ENCODE measurements at places on chromosomes 5 and 9. TPM values are rescaled to one million over a fixed set of nuclear protein-coding genes. Genes with fewer than 3 reads are reported as not detected.

DNA sequence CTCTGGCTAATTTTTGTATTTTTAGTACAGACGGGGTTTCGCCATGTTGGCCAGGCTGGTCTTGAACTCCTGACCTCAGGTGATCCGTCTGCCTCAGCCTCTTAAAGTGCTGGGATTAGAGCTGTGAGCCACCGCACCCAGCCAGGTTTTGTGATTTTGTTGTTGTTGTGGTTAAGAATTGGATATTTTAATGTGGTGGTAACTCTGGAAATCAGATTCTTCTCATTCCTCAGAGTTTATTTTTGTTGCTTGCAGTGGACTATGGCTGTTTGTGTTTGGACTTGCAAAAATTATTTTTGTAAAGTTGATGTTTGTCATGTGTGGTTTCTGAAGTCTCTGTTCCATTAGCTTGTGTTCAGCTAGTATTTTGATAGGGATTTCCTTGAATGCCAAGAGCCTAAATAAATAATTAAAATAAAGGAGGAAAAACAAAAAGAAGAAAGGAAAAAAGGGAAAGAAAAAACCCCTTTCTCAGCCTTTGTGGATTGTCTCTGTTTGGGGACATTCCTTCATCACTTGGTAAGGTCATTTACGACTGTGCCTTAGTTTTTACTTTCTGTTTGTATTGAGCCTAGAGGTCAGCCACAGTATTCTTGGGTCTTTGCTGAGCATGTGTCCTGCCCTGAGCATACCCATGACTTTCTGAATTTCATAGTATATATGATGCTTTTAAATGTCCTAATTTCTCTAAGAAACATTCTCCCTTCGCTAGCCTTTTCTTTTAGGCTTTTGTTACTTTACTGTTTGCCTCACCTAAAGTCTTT lies 37.3 kb downstream of the PBX3 start:
- peak; percentile 20 for DNase-seq

- no peak for DNase-seq
Observed at GRCh38 chr5:136166909-136167308, 26.1 kb downstream of the SMIM32 start.

C7 gene
- total RNA-seq, result not detected

DNA sequence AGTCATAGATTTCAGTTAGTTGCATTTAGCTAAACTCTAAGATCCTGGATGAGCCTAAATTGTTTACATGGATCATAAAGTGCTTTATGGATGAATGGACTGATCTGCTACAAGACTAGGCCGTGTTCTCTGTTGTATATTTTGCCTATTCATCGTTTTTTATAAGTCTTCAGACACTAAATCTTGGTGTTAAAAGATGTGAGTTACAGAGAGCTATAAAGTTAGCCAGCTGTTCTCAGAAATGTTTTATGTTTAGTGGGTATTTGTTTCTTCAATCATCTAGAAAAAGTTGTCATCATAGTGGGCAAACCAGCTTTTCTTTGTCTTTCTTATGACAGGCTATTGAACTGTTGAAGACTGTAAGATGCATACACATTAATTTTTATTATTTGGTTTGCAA lies 585.8 kb upstream of the SEMA6A start:
- DNase-seq, result no peak

- DNase-seq, result no peak
Observed at GRCh38 chr5:6673963-6674362, 39.3 kb upstream of the TENT4A start.

FAM221B gene
- total RNA-seq, result not detected

TAF11L10 gene
- total RNA-seq, result not detected

CER1 gene
- not detected for total RNA-seq

- no peak for DNase-seq
Observed at GRCh38 chr9:78280982-78281668, 15.8 kb upstream of the PSAT1 start.

- DNase-seq, result no peak
Observed at GRCh38 chr9:104765138-104765537, 1.2 kb downstream of the NIPSNAP3B start.

DNA sequence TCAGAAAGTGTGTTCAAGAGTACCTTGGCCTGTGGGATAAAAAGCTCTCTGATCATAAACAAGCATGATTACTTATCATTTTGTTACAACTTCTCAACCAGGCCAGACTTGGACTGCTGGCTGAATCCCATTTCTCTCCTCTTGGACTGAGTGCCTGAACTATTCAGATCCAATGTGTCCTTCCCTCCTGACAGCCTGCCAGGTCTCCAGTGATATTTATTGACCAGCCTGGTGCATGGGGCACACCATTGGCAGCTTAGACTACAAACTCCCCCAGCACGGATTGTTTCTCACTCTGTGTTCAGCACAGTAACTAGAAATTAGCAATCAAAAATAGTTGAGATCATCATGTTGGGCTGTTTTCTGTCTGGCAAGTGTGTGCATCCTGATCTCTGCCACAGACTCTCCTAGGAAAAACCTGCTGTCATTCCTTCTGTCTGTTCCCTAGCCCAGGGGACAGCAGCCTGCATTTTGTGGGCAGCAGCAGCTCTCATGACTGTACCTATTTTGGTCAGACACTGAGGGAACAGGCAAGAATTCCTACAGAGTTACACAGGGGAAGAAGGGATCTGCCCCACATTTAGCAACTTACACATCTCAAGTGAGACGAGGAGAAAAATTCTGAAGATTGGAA lies 348.1 kb downstream of the ADAMTS6 start:
- DNase-seq, result no peak

SOWAHA gene
- not detected for total RNA-seq

DNA sequence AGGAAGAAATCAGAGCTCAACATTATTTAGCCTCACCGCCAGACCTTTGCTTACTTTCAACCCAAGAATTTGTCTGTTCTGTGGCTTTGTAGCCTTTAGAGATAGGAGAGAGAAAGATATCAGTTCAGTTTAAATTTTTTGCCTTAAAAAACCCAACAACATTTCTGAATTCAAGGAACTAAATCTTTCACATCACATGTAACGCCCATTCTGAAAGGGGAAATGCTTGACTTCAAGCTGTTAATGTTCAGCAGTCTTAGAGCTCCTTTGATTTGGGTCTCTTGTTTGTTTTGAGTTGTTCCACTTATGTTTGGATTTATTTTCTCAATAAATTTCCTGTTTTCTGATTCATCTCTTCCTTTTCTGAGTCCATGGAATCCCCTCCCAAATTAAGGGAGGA lies 294.5 kb downstream of the ARHGAP26 start:
- DNase-seq, result no peak

DNA sequence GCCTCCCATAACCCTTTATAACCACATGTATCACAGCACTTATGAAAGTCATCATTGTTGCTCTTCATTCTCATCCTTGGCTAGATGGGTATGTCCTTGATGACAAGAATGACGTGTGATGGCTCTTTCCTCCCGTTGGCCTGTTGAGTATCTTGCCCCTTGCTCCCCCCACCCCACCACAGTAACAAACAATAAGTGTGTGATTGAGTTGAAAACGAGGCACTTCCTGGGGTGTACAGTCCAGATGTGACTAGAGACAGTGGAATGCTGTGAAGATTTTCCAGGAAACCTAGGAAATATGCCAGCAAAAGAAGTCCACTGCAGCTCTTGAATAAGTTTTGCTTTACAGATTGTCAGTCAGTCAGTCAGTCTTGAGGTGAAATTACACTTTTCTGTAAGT lies 262.5 kb downstream of the ELAVL2 start:
- DNase-seq, result peak; percentile 27

PLPP7 gene
- total RNA-seq, result not detected

DNA sequence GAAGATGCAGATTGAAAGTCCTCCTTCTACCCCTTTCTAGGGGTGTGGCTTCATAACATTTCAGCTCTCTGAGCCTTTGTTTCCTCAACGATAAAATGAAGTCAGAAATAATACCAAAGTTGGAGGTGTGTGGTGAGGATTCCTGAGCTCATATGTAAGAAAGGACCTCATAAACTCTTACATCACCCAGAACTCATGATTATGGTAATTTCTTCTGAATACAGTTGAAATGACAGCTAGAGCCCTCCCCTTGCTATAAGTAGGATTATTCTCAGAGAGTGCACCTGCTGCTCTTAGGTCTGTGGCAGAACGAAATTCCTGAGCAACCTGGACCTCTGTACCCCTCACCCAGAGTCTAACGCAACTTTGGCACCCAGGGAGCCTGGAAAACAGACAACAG lies 291.4 kb upstream of the KLF4 start:
- no peak for DNase-seq

DNA sequence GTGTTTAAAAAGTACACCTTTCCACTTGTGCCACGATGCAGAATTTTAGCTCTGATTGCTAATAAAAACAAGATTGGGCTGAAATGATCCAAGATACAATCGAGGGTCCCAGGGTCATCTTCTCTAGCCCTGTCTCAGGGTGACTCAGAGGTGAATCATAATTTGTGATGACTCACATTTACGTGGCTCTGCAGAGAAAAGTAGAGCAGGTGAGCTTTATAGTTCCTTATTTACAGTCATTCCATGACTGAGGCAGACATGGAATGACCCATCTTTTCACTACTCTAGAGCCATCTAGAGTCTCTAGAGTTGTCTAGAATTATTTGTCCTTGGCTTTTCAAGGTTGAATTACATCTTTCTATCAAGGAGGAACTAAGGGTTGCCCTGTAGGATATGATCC lies 155.2 kb downstream of the GAS1 start:
- peak; percentile 88 for DNase-seq

SCGB3A1 gene
- not detected for total RNA-seq

DNA sequence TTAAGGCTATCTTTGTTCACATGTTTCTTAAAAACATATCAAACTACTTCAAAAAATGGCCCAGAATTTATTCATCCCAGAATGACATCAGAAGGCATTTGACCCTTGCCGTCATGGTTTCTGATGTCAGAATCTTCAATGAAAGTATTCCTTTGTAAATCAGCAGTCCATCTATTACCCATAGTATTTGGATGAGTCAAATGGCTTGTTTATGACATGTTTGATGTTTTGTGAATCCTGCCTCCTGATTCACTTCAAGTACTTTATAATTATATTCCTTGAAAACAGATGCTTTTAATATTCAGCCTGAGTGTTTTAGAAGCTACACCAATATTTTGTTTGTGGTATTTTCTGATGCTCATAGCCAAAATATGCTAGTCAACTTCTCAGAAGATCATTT lies 200.8 kb upstream of the MEF2C start:
- DNase-seq, result peak; percentile 20

GRCh38 chr5:151202381-151203139 lies 21.3 kb downstream of the CCDC69 start:
- peak; percentile 88 for DNase-seq

DNA sequence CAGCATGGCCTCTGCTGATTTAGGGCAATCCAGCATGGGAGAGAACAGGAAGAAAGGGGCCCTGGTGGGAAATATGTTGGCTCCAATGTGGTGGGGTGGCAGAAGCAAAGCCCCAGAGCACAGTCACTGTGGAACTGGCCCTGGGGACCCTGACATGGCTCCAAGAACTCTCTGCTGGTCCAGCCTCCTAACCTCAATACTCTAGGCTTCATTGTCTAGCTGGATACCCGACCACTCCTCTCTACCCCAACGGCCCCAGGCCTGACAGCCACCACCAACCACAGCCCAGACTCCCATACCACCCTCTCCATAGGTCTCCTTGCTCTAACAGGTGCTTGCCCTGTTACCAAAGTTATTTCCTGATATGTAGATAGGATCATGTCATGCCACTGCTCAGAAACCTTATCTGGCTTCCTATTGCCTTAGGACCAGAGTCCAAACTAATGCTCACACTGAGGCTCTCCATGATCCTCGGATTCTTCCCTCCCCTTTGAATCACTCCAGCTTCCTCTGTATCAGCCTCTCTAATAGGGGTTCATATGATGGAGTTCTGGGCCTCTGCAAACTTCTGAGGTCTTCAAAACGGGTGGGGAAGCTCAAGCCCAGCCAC lies 12.9 kb downstream of the ACSL6 start:
- no peak for DNase-seq

FOXD4L6 gene
- total RNA-seq, result 1.0 TPM

DNA sequence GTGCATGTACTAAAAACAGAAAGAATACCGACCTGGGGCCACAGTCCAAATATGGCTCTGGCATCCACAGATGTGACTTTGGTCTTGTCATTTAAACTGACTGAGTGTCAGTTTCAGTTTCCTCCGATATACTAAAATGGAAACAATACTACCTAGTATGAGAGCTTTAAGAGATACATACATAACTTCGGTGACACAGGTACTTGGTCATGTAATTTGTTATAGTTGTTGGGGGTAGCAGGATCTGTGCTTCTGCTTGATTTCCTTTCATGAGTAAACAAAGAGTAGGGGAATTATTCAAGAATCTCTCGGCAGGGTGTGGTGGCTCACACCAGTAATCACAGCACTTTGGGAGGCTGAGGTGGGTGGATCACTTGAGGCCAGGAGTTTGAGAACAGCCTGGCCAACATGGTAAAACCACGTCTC lies 32.1 kb downstream of the MTMR12 start:
- DNase-seq, result no peak

DNA sequence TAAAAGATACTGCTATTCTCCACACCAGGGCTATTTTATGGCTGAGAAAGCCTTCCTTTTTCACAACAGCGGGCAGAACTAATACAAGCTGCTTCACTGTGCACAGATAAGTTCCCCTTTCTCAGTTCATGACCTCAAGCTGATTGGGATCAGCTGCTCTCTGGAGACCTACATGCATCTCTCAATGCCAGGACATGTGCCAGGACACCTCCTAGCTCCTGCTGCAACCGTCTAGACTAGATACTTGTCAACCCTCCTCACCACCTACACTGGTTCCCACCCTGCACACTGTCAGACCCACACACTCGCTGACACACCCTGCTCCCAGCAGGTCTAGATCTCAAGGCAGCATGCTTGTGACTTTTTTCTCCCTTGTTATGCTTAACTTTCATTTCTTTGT lies 39.8 kb downstream of the STARD4 start:
- DNase-seq, result no peak

DNA sequence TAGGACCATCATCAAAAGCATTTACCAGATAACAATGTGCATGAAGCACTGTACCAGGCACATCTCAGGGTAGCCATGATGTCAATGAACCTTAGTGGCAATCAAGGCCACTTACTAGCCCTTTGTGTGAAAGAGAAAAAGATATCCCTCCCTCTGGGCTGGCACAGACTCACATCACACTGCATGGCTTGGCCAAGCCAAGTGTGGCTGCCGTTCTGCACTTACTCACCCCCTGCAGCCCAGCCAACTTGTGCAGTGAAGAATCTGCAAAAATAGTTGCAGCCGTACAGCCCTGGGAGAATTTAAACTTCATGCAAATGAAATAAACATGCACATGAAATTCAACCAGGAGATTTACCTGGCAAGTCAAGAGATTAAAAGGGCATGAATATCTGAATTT lies 333.5 kb downstream of the DEPDC1B start:
- no peak for DNase-seq

NTRK2 gene
- total RNA-seq, result not detected

- no peak for DNase-seq
Observed at GRCh38 chr9:125141251-125141650, 2.1 kb downstream of the SCAI start.

DNA sequence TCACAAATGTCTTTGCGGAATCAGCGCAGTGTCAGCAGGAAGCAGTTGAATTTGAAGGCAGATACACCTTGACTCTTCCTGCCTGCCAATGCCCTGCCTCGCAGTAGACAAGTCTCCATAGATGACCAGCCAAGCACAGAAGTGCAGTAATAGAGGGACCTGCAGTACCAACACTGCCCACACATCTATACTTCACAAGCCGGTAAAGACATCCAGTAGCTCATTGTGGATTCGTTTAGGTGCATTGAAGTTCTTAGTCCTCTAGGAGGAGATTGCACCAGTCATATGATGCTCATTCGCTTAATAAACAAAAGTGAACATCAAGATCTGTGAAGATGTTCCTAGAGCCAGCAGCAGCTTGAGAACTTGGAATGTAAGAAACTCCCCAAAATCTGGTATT lies 7.1 kb upstream of the IFNA2 start:
- DNase-seq, result peak; percentile 33

- DNase-seq, result no peak
Observed at GRCh38 chr9:76916231-76916630, 10.3 kb upstream of the PRUNE2 start.

- DNase-seq, result no peak
Observed at GRCh38 chr5:155222393-155222792, 208.8 kb downstream of the KIF4B start.

Data from mammary epithelial cell (primary cell).